ENCODE measurements at places on chromosomes 1 and 21. TPM values are rescaled to one million over a fixed set of nuclear protein-coding genes. Genes with fewer than 3 reads are reported as not detected.
A peak's percentile ranks its signal among the peaks of the same experiment; 100 is the strongest.

DISP3 gene
- not detected for total RNA-seq

GRCh38 chr1:61277121-61277690 is 194.8 kb downstream of the NFIA start:
- no peaks in the 10 kb centered on the region for H3K36me3 ChIP-seq
- H3K4me1 ChIP-seq, result no peaks in the 10 kb centered on the region
- no peak overlapping the region for H3K27ac ChIP-seq
- 0 out of 2 replicates have a peak overlapping the region, but pooled peaks have one; percentile 16 for H3K4me3 ChIP-seq
- peak; percentile 6 for DNase-seq

- DNase-seq, result no peak
- H3K36me3 ChIP-seq, result no peaks in the 10 kb centered on the region
- H3K27me3 ChIP-seq, result no peaks in the 10 kb centered on the region
- H3K4me1 ChIP-seq, result peaks cover 9% of the 10 kb centered on the region
Measured at GRCh38 chr1:15382601-15383518, 26.8 kb upstream of the EFHD2 start.

DNA sequence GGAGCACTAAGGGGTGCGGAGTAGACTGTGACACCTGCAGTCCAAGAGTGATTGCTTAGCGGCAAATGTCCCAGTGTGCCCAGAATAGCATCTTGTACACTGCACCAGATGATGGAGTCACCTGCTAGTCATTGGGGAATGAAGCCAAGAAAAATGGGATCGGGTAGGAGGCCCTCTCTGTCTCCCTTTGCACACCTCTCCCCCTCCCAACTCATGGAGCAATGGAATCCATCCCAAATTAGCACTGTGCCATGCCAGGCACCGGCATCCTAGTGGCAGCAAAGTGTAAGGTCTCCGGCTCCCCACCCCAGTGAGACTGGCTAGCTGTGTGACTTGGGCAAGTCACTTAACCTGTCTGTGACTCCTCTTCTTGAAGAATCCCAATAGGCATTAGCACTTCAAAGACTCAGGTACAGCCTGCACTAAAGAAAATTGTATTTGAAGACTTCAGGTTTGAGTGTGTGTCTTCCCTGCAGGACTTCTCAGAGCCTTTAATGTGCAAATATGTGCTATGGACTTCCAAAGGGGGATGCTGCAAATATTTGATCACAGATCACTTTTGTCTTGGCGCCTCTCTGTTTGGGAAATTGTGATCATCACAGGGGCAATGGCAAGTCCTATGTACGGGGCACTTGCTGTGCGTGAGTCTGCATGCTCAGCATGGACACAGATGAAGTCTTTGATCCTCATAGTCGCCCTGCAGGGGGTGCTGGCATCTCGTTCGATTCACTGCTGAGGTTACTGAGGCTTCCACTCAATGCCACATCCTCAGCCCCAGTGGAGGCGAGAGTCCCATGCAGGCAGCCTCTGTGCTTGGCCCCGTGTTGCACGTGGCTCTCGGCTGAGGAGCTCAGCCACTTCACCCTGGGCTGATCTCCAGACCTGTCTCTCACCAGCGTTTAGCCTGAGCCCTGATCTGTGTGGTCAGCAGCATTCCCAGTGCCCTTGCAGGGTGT is 272.9 kb upstream of the C1orf174 start:
- DNase-seq, result no peak
- H3K4me1 ChIP-seq, result no peaks in the 10 kb centered on the region
- H3K36me3 ChIP-seq, result no peaks in the 10 kb centered on the region
- no peak overlapping the region for H3K27ac ChIP-seq
- no peaks in the 10 kb centered on the region for H3K27me3 ChIP-seq

DNA sequence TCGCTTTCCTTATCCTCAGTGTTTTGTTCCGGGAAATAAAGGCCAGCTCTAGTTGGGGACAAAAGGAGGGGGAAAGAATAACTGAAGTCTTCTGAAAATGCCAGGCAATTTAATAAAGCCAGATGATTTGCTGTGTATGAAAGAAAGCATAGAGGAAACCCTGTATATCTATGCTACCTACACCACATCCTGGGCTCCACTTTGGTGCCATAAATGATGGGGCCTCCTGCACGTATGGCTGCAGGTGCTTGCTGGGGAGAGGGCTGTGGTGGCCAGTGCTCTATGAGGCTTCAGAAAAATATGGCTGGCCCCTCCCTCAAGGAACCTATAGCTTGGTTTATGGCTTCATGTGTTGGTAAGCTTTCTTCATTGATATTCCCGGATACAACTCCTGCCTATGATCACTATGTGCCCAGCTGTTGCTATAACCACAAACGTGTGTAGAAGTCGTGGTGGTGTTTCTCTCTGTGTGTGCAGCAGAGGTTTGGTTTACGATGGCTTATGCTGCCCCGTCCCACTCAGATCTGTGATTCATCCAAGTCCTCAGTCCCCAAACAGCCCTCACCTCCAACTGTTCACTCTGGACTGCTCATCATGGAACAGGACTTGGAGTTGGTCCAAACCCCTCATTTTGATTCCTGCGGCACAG is 59.5 kb downstream of the BACE2 start:
- no peaks in the 10 kb centered on the region for H3K27me3 ChIP-seq
- H3K4me1 ChIP-seq, result no peaks in the 10 kb centered on the region
- H3K4me3 ChIP-seq, result no peak overlapping the region
- no peaks in the 10 kb centered on the region for H3K36me3 ChIP-seq
- no peak for DNase-seq

DNA sequence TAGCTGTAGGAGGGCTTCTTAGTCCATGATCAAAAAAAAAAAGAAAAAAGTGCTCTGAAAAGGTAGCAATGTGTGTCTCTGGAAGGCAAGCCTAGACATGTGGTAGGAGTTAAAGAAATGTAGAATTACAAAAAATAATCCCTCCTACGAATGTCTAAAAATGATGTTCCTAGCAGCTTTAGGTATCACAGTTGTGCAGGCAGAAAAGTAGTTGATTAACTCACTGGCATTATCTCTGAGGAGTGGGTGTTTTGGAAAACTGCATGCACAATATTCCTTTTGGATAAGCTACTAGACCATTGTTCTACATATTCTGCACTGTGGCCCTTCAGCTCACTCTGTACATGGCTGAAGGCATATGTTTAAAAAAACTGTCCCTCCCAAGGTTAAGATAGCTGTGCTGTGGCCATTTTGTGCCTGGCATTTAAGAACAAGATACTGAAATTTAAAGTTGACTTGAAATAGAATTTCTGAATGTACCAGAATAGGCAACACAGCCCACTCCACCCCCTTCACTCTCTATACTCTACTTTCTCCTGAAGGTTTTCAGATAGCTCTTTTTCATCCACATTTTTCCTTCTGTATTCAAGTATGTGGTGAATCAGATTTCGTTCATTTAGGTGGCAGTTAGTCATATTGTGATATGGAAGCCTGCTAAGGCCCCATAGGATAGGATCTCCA is 463.9 kb upstream of the LRRC7 start:
- H3K4me3 ChIP-seq, result no peak overlapping the region
- no peaks in the 10 kb centered on the region for H3K27me3 ChIP-seq
- DNase-seq, result no peak
- H3K36me3 ChIP-seq, result no peaks in the 10 kb centered on the region

RGS8 gene
- not detected for total RNA-seq

- H3K27me3 ChIP-seq, result no peaks in the 10 kb centered on the region
- no peaks in the 10 kb centered on the region for H3K36me3 ChIP-seq
- no peak for DNase-seq
- H3K4me3 ChIP-seq, result no peak overlapping the region
- no peaks in the 10 kb centered on the region for H3K4me1 ChIP-seq
Measured at GRCh38 chr1:36920801-36921405, 113.4 kb downstream of the GRIK3 start.

DNA sequence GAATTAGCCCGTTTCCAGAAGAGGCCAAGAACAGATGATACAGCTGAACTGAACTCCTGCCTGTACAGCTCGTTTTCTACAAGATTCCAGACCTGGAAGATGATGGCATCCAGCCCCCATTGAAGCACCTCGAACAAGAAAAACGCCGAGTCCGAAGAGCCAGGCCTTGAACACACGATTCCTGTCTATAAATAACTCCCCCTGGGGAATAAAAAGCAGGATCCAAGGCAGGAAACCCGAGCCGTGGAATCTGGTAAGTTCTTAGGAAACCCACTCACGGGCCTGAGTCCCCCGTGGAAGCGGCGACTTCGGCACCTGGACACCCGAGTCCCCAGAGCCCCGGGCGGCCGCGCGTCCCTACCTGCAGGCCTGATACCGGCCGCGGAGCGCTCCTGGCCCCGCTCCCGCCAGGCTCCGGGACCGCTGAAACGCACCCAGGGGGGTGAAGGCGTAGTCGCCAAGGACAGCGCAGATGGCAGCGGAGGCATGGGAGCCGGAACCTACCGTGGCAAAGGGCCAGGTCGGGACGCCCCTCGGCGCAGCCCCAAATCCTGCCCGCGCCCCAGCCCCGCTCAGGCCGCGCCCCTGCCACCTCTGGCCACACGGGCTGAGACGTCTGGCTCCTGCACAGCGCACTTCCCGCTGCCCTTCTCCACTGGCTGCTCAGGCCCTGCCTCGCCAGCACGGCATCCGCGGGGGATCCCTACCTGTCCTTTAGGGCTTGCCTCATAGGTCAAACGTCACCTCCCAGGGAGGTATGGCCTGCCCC is 14.0 kb upstream of the HLCS start:
- no peak overlapping the region for H3K27ac ChIP-seq
- DNase-seq, result peak; percentile 58
- H3K4me1 ChIP-seq, result peaks cover 8% of the 10 kb centered on the region
- H3K36me3 ChIP-seq, result no peaks in the 10 kb centered on the region
- H3K4me3 ChIP-seq, result peak overlapping the region; percentile 67
- H3K27me3 ChIP-seq, result no peaks in the 10 kb centered on the region

GJA9 gene
- total RNA-seq, result not detected

RSPO1 gene
- total RNA-seq, result 0.22 TPM

All from GM23248 (cell line).